ENCODE measurements at places on chromosomes 1 and 21.

DNA sequence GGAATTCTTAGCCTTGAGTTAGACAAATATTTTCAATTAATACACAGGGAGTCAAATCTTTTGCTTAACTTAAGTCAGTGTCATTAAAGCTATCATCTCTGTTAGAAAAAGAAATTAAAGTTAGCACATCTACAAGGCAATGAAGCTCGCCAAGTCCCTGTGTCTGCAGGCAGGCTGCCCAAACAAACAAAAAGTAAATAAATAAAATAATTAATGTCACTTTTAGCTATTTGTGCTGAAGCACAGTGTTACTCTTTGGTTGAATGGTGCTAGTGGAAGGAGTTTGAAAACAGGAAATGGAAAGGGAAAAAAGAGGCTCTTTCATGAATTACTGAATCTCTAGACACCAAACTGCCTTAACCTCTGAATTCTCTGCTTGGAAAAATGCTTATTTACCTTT, 37.1 kb upstream of the COL11A1 start:
- DNase-seq, result no peak

- no peak for DNase-seq
These were observed 68.7 kb downstream of the MORN1 start for GRCh38 chr1:2322581-2323211.

DNA sequence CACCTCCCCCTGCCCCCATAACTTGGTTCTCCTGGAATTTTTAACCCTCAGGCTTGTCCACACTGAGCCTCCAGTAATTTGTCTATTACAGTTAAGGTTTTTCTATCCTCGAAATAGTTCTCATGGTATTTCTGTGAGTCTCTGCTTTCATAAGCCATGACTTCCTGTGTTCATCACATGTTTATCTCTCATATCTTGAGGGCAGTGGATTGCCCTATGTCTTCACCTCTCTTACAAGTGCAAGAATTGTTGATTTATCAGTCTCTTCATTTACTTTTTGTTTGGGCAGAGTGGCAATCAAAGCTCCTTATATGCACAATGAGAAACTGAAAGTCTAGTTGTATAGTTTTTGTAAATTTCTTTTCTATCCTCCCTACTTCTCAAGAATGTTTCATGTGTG, 328.4 kb downstream of the PLA2G4A start:
- no peak for DNase-seq

GRCh38 chr1:200780545-200781369, 42.1 kb downstream of the CAMSAP2 start:
- no peak for DNase-seq

- DNase-seq, result no peak
These were observed 1250.7 kb upstream of the B3GALT2 start for GRCh38 chr1:194437135-194437534.

DNA sequence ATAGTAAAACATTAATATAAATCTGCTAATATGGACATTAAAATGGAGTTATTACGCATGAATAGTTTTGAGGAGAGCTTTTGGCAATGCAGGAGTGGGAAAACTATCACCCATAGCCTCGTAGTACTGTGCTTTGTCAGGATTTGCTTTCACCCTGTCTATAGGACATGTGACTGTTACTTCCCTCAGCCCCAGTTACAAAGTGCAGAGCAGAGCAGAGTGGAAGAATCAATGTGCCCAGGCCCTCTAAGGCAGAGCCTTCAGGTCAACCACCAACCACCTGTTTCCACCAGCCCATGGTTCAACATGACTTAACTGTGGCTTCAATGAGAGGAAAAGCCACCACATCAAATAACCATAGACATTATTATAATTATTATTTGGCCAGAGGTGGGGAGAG, 68.9 kb upstream of the C8B start:
- no peak for DNase-seq

DNA sequence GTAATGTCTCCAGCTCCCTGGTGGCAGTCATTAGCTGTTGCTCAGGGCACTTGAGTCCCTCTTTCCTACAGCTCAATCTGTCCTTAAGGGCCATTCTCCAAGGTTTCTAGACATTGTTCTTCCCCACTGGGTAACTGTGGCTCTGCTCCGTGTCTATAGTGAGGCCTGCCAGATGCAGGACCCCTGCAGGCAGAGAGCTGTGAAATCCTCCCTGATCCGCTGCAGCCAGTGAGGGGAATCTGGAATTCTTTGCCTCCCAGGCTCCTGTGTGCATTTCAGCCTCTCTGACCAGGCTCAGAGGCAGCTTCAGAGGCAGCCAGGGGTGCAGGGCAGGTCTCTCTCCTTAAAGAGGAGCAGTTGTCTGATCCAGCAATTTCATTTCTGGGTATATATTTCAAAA, 14.4 kb upstream of the IGSF21 start:
- no peak for DNase-seq
